Activated CD8-positive, alpha-beta T cell treated with anti-CD3 and anti-CD28 coated beads, Interleukin-2, amount 10 ng/mL, durations not matched to agents 7 days and 5 days (primary cell): ENCODE measurements at places on chromosomes 1 and 21. TPM values are rescaled to one million over a fixed set of nuclear protein-coding genes. Genes with fewer than 3 reads are reported as not detected.

DNA sequence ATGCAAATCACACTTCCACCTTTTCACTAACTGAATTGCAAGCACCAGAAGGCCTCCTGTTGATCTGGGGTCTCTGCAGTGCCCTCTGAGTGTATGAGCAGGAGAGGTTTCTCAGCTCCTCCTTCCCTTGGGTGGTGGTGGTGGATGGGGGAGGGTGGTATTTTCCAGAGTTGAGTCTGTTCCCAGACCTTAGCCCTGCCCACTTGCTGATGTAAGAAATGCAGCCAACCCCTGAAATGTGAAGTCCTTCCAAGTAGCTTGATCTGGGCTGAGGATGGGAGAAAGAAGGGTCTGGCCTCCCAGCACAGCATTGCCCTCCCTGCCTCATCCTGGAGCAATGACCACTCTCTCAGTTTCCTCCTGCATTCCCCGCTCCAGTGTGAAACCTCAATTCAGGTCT, 6.3 kb upstream of the FOXD2 start:
- no peak for DNase-seq
- H3K27ac ChIP-seq: no peak overlapping the region
- peaks cover 37% of the 10 kb centered on the region for H3K36me3 ChIP-seq
- no peak overlapping the region for H3K4me3 ChIP-seq
- H3K4me1 ChIP-seq: peaks cover 48% of the 10 kb centered on the region

Gene C1orf87
- not detected for total RNA-seq

Gene CACHD1
- total RNA-seq: 0.55 TPM

Gene SERPINC1
- total RNA-seq: not detected
